GM12891 (cell line): ENCODE measurements at places on chromosomes 16 and 17.

- peak; percentile 48 for DNase-seq
These were observed 31.5 kb downstream of the ZFHX3 start for GRCh38 chr16:73016488-73016830.

DNA sequence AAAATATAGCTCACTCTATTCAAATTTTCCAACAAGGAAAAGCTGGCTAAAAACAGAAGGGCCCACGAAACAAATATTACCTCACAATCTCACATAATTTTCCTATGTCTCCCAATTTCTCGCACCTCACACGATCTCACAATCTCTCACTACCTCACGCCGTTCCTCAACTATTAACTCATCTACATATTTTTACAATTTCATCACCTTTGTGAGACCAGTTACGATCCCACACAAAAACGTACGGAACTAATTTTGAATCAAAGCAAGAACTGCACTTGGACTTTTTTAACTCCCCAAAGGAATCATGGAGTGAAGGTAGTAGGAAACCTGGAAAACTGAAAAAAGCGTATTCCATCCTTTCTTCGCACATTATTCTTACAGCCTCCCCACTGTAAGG lies 1.1 kb downstream of the CBX1 start:
- DNase-seq, result no peak

DNA sequence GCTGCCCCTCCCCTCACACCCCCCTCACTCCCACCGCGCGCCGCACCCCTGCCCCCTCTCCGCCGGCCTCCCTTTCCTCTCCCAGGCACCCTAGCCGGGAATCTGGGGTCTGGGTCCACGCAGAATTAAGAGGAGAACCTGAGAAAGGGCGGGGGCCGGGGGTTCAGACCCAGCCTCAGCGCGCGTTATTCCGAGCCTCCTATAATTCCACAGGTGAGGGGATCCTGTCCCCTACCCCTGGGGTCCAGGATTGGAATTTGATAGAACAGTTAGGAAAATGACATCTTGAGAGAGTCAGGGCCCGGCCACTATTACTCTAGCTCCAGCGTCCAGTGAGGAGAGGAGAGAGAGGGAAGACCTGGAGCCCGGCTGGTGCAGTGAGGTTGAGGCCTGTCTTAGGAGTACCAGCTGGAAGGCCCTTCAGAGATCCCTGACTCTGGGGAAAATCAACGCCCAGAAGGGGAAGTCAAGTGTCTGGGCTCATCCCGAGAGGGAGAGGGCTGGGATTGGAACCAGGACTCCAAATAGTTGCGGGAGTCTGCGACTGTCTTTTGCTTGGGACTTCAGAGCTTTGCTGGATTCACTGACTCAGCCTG lies 17.3 kb downstream of the GRB7 start:
- DNase-seq, result no peak

GRCh38 chr17:4750606-4751005 lies 10.9 kb upstream of the CXCL16 start:
- DNase-seq, result no peak

- DNase-seq, result no peak
These were observed 36.0 kb upstream of the CCL1 start for GRCh38 chr17:34398990-34399389.

GRCh38 chr16:59645194-59645593 lies 911.1 kb upstream of the GOT2 start:
- no peak for DNase-seq

DNA sequence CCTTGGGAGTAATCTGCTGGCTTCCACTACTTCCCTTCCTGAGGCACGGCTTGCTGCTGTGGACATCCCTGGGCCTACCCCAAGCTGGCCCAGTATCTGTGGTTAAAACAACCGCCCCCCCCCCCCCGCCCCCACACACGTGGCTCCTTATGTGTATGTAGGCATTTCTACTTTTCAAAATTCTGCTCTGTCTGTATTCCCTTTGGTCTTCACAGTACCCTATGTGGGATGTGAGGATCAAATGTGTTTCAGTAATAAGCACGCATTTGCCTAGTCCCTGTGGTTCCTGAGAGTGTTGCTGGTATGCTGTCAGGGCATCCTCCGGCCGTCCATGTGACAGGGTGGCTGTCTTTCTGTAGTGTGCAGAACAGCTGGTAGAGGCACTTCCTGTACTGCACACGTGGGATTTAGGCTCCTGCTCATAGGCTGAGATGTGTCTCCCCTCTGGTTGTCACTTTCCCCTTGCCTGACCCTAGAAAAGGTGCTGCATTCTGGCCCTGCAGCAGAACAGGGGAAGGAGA lies 2.2 kb downstream of the NT5M start:
- peak; percentile 73 for DNase-seq

DNA sequence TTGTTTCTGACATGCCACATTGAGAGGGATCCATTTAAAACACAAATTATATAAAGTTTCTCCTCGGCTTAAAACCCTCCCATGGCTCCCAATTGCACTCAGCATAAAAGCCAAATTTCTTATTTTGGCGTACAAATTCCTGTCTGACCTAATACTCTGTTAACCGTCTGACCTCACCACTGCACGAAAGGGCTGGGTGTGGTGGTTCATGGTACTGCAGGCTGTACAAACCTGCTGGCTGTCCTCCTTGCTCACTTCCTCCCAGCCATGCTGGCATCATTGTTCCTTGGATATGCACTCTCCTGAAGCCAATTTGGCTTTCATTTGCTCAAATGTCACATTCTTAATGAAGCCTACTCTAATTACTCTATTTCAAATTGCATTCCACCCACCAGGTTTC lies 301.6 kb upstream of the C16orf82 start:
- peak; percentile 24 for DNase-seq

- DNase-seq, result no peak
These were observed 36.2 kb downstream of the USP10 start for GRCh38 chr16:84735849-84736586.

DNA sequence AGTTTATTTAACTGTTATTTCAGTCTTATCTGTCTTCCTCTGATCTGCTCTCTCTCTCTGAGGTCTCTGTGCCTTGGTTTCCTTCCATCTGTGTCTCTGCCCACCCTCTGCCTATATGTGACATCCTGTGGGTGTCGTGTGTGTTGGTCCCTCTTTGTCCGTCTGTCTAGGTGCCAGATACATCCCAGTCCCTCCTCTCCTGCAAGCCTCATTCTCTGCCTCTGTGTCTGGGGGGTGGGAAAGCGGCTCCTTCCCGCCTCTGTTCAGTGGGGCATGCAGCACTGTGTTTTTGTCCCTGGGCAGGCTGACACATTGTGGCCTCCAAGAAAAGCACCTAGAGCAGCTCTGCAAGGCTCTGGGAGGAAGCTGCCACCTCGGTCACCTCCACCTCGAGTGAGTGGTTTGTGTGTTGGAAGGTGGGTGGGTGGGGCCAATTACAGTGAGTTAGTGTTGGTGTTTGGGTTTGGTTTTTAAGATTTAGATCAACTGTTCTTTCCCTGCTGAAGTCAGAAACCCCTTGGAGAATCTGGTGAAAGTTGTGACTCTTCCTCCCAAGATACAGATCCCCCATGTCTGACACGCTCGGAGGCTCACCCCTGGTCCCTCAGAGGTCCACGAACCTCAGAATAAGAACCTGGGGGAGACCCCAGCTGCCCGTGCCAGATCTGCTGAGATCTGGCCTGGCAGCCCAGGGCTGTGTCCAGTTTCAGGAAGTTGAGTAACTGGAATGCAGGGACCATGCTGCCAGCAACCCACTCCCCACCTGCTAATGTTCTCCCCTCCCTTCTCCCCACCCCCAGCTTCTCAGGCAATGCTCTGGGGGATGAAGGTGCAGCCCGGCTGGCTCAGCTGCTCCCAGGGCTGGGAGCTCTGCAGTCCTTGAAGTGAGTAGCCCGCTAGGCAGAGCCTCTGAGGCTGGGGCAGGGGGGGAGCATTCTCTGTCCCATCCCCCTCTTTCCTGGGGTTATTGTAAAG lies 50.9 kb upstream of the CPNE2 start:
- no peak for DNase-seq

- DNase-seq, result no peak
These were observed 98.2 kb downstream of the AXIN2 start for GRCh38 chr17:65463242-65463641.

DNA sequence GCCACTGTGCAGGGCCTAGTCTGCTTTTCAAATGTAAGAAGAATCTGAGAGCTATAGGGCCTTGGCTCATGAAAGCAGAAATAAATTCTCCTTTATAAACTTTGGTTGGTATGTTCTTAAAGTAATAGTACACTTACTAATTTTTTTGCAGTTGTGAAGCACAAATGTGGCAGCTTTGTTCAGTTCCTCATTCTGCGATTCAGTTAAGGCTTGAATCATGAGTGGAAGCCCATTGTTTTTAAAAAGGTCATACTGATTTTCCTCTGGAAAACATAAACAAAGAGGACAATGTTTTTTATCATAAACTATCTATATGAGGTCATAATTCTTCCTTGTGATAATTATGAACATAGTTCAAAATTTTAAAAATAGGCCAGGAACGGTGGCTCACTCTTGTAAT lies 23.6 kb upstream of the DYNC1LI2 start:
- no peak for DNase-seq

DNA sequence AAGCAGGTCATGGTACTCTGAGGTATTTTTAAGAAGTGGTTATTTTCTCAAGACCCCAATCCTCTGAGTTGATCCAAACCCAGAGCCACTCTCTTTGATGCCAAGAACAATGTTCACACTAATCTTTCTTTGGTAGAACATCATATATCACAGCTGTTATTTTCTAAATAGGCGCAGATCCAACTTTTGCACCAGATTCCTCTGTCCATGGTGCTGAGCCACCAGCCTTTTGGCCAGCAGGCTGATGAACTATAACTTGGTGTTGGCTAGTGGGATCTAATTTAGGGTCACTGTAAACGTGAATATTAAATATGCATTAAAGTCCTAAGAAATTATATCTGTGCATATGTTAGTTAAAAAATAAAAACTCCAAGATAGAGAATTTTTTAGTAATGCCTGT lies 7.0 kb upstream of the ZKSCAN2 start:
- no peak for DNase-seq

DNA sequence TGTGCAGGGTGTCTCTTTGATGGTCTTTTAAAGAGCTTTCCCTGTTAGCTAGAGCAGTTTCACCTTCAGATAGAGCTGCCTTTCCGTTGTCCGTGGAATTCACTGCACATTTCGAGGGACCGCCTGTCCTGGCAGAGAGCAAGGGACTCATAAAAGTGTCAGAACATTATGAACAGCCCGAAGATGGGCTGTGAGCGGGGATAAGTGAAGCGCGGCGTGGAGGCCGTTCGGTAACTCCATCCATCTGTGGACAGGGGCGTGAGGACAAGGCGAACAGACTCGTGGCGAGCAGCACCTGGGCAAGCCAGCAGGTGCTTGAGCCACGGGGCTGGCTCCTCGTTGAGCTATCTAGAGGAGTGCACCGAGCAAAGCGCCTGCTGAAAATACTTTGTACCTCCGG lies 371.2 kb downstream of the MAF start:
- DNase-seq, result no peak

- DNase-seq, result no peak
These were observed 34.6 kb upstream of the WSB1 start for GRCh38 chr17:27259356-27259755.

GRCh38 chr17:7705269-7706255 lies 560 bp downstream of the EFNB3 start:
- no peak for DNase-seq

DNA sequence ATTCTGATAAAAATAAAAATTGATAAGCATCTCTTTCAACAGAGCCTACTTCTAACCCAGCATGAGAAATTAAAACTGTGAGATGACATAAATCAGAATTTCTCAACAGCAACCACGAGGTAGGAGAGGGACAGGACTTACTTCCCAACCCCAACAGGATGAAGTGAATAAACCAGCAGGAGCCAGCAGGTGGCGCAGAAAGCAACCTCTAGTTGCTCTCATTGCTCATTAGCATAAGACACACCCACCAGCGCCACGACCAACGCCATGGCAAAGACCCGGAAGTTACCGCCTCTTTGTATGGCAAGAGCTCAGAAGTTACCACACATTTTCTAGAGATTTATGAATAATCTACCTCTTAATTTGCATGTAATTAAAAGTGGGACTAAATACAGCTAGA lies 189.4 kb upstream of the CDH8 start:
- peak; percentile 20 for DNase-seq

DNA sequence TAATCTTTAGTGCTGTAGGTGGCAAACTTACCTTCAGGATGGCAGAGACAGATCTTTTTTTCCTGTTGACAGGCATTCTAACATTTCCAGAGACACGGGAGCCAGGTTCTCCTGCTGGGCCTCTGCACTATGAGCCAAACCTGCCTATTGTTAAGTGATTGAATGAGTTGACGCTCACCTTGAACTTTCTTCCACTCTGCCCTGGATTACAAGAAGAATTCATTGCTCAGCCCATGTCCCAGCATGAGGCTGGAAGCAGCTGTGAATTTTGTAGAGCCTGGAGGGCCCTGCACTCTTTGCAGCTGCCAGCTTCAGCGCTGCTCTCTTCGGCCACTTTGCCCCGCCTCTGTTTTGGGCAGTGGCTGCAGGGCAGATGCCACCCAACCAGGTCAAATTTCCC lies 9.4 kb upstream of the SLC7A5 start:
- no peak for DNase-seq

DNA sequence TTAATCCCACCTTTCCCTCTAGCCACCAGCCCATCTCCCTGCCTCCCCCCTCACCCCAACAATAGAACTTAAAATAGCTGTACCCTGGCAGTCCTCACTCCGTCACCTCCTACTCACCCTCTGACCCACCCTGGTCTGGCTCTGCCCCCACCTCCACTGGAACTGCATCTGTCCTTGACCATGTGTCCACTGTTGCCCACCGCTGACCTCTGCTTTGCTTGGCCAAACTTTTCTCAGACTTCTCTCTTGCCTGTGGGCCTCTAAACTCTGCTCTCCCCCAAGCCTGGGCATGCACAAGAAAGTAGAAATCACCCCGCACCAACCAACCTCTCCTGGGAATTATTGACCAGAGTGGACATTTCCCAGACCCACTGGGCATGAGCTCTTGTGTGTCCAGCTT lies 169.8 kb downstream of the WSCD1 start:
- DNase-seq, result no peak

DNA sequence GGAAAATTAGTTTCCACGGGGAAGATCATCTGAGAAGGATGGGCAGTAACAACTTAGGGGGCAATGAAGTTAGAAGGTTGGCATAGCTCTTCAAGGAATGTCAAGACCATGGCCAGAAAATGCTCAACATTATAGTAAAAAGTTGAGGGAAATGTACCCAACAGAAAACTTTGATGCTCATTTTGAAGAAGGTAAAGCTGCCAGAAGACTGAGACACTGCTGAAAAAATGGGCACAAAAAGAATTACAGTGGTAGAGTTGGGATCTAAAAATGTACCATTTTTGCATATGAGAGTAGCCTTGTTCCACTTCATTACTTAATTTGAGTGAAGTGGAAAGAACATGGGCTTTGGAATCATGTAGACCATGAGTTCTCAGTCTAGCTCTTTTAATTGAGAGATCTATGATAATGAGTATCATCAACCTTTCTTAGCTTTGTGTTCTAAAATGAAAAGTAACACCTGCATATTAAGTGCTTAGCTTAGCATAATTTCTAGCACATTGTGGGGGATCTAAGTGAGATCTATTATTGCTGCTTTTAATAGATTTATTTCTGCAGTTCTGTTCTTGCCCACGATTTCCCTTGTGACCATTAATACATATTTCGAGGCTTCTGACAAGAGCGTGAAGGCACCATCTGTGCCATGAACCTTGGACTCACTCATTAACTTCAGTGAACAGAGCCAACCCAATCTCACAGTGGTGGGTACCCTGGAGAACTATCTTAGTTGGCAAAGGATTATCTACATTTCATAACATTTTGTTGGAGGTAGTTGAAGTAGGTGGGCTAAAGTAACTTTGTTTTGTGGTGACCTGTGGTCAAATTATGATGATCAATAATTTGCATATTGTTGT lies 3.0 kb downstream of the NACA2 start:
- DNase-seq, result no peak

- peak; percentile 71 for DNase-seq
These were observed 45.2 kb downstream of the MYH13 start for GRCh38 chr17:10327640-10328039.
